Hepatocyte (in vitro differentiated cells): ENCODE measurements at places on chromosomes 16 and 17. TPM values are rescaled to one million over a fixed set of nuclear protein-coding genes. Genes with fewer than 3 reads are reported as not detected.

GRCh38 chr16:88378836-88379693 is 3.7 kb upstream of the ZNF469 start:
- H3K4me1 ChIP-seq, result peaks cover 4% of the 10 kb centered on the region
- H3K27me3 ChIP-seq, result peaks cover 16% of the 10 kb centered on the region
- H3K36me3 ChIP-seq, result no peaks in the 10 kb centered on the region
- no peak for DNase-seq
- H3K4me3 ChIP-seq, result no peak overlapping the region

GRCh38 chr17:76866774-76867577 is 1.2 kb upstream of the MGAT5B start:
- peaks cover 35% of the 10 kb centered on the region for H3K27me3 ChIP-seq
- no peaks in the 10 kb centered on the region for H3K36me3 ChIP-seq
- no peak overlapping the region for H3K27ac ChIP-seq
- H3K4me1 ChIP-seq, result peaks cover 5% of the 10 kb centered on the region

DNA sequence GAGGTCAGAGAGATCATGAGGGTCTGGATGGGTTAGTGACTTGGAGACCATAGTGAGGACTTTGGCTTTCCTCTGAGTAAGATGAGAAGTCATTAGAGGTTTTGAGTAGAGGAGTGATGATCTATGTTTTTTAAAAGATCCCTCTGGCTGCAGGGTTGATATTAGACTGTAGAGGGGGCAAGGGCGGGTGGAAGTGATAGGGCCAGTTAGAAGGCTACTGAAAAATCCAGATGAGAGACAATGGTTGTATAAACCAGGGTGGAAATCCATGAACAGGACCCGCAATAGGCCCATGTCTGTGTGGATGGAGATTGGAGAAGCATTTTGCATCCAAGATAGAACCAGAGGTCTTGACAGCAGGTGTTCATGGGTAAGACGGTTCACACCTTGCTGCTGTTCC is 9.8 kb downstream of the ITGAL start:
- H3K4me3 ChIP-seq, result no peak overlapping the region
- no peak for DNase-seq
- no peaks in the 10 kb centered on the region for H3K4me1 ChIP-seq
- no peaks in the 10 kb centered on the region for H3K27me3 ChIP-seq
- H3K27ac ChIP-seq, result no peak overlapping the region

DNA sequence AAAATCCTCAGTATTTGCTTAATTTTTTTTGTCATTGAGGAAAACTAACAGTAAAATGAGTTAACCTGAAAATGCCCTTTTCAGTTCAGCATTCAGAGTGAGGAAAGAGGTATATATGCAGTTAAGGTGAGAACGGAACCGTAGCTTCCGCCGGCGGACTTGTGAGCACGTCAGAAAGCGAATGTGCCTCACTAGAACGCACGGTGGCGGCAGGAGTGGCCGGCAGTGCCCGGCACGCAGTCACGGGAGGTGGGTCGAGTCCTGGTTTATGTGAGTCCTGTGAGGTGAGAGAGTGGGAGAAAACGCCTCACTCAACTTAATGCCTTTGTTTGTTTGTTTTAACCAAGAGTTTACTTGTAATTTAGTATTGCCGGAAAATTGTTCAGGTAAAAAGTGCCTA is 6.1 kb downstream of the SEC14L1 start:
- H3K4me3 ChIP-seq, result no peak overlapping the region
- H3K27ac ChIP-seq, result peak overlapping the region; percentile 64
- no peaks in the 10 kb centered on the region for H3K27me3 ChIP-seq

- no peaks in the 10 kb centered on the region for H3K27me3 ChIP-seq
- no peaks in the 10 kb centered on the region for H3K36me3 ChIP-seq
These were observed 36.0 kb upstream of the FBXO47 start for GRCh38 chr17:39002991-39003715.

- no peak for DNase-seq
- H3K36me3 ChIP-seq, result no peaks in the 10 kb centered on the region
- H3K4me1 ChIP-seq, result peaks cover 7% of the 10 kb centered on the region
- H3K27me3 ChIP-seq, result no peaks in the 10 kb centered on the region
These were observed 2.7 kb downstream of the CLUAP1 start for GRCh38 chr16:3503523-3503922.

Gene BTBD17
- 0.39 TPM in 1 of 2 replicates, not detected in the other for polyA plus RNA-seq

Gene PRMT7
- 31.0 and 43.6 TPM in 2 replicates for polyA plus RNA-seq

Gene CIBAR2
- not detected in 2 replicates for polyA plus RNA-seq
